ENCODE measurements at places on chromosomes 12 and 14. TPM values are rescaled to one million over a fixed set of nuclear protein-coding genes. Genes with fewer than 3 reads are reported as not detected.

The TXNDC16 gene
- 4.2 TPM for total RNA-seq

The ZNF140 gene
- total RNA-seq = 8.6 TPM

The PLD4 gene
- not detected for total RNA-seq

The SENP1 gene
- 30.1 TPM for total RNA-seq

The RFLNA gene
- total RNA-seq = 63.9 TPM

The ADAMTS20 gene
- not detected for total RNA-seq

The MGAT4C gene
- total RNA-seq = not detected

The KRT2 gene
- 0.40 TPM for total RNA-seq

The TAS2R9 gene
- total RNA-seq = not detected

The SLC2A14 gene
- total RNA-seq = not detected

The AMHR2 gene
- not detected for total RNA-seq

The FIGNL2 gene
- total RNA-seq = 0.09 TPM

The CNTN1 gene
- 0.06 TPM for total RNA-seq

The CLEC4C gene
- total RNA-seq = not detected

The BCL11B gene
- total RNA-seq = 2.9 TPM

The PSME2 gene
- 245 TPM for total RNA-seq

The IQSEC3 gene
- 0.06 TPM for total RNA-seq

The MSRB3 gene
- total RNA-seq = 22.0 TPM

The OTX2 gene
- total RNA-seq = 2.5 TPM

The RNASE3 gene
- not detected for total RNA-seq

The TMEM52B gene
- total RNA-seq = 0.57 TPM

The TMPRSS12 gene
- not detected for total RNA-seq

The SHMT2 gene
- total RNA-seq = 236 TPM

The PXMP2 gene
- total RNA-seq = 41.8 TPM

The PLCZ1 gene
- total RNA-seq = not detected

The PLEKHA5 gene
- total RNA-seq = 15.3 TPM

The GLIPR1L1 gene
- not detected for total RNA-seq

The PCED1B gene
- total RNA-seq = 4.7 TPM

The JAG2 gene
- 6.3 TPM for total RNA-seq

The NFATC4 gene
- 28.8 TPM for total RNA-seq

The CLEC4A gene
- total RNA-seq = not detected

The LAG3 gene
- 0.33 TPM for total RNA-seq

The PTPRR gene
- total RNA-seq = 3.5 TPM

The SINHCAF gene
- 191 TPM for total RNA-seq

The FBXL14 gene
- total RNA-seq = 15.4 TPM

The TC2N gene
- total RNA-seq = 5.7 TPM

The SYNDIG1L gene
- not detected for total RNA-seq

The RD3L gene
- not detected for total RNA-seq

The CLEC1B gene
- total RNA-seq = not detected

The TSPAN9 gene
- total RNA-seq = 9.8 TPM

All from Daoy (cell line).